ENCODE measurements at places on chromosomes 3 and 15.

- no peak for DNase-seq
These were observed 620 bp upstream of the PYGO1 start for GRCh38 chr15:55588815-55589115.

- DNase-seq = no peak
These were observed 10.9 kb downstream of the SEMA7A start for GRCh38 chr15:74422652-74423430.

DNA sequence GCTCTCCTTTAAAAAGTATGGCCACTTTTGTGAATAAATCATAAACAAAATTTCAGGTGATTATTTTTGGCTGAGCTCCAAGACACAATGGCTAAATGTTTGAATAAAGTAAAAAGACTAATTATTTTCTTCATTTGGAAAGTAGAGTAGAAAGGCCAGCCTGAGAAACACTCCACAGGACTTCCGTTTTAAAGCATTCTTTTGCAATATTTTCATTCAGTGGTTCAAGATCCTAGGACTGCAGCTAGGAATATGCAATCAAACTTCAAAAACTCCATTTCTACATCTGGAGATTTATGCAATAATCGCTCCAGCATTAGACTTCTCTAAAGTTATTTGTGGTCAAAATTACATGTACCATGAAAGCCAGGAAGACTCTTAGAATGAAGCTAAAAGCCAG is 62.8 kb downstream of the MECOM start:
- DNase-seq = no peak

GRCh38 chr3:54847361-54847760 is 80.5 kb downstream of the LRTM1 start:
- DNase-seq = no peak

DNA sequence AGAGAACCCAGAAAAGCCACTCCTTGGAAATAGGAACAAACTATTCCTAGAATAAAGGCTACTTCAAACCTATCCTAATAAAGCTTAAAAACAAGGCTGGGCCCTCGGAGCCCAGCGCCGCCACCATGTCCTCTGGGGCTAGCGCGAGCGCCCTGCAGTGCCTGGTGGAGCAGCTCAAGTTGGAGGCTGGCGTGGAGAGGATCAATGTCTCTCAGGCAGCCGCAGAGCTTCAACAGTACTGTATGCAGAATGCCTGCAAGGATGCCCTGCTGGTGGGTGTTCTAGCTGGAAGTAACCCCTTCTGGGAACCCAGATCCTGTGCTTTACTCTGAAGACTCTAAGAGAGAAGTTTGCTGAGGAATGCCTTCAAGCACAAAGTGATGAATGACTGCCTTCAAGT is 63.2 kb downstream of the ADAM10 start:
- no peak for DNase-seq

GRCh38 chr3:148173851-148174250 is 523.9 kb upstream of the AGTR1 start:
- DNase-seq = no peak

DNA sequence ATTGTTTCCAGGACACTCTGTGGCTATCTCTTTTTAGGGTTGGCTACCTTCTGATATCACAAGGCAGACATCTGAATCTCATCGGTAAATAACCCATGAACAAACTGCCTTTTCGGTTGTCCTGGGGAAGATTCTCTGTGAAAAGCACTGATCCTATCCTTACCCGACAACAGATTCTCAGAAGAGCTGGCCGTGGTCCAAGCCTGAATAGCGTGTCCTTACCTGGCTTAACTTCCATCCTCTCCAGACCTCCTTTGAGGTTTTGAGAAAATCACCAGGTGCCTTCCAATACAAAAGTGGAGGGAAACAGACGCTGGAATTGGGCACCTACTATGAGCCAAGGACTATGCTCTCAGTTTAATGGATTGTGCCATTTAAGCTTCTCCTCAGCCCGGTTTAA is 87.4 kb upstream of the ARHGEF3 start:
- DNase-seq = no peak

GRCh38 chr15:89098281-89098680 is 10.0 kb downstream of the ABHD2 start:
- DNase-seq = no peak

- no peak for DNase-seq
These were observed 108.7 kb downstream of the MYO9A start for GRCh38 chr15:72009222-72009621.

GRCh38 chr3:72977060-72977808 is 19.4 kb upstream of the PPP4R2 start:
- DNase-seq = no peak

DNA sequence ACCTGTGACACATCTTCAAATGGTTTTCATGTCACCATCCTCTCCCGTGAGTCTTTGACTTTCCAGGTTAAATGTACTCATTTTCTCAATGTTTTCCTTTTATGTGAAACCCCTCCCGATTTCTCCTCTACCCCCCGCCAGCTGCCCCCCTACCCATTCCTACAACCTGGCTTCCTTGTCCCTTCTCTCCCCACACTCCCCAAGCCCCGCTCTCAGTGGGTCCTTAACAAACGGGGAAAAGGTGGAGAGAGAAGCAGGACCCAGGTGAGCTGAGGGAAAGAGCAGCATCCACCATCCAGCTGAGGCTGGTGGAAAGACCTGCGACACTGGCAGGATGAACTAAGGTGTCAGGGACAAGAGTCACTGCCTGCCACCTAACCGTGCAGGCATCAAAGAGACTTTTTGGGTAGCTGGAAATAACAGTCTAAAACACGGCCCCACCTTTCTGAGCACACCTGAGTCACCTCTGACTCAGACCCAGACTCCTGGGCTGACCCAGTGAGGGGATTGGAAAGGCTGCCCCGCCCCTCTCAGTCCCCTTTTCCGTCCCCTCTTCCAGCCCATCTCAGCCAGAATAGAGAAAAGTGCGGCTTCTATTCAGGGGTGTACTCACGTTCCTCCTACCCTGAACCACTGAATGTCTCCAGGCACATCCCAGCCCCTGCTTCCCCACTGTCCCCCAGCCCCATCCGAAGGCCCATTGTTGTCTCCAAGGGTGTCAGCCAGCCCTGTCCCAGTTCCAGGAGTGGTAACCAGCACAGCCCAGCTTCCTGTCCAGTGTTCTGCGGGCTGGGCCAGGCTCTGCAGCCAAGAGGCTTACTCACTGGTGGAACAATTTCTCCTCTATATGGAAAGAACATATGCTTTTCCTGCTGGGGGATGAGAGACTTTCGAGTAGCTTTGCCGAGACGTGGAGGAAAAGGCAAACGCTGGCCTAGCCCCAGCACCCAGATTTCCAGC is 20.4 kb downstream of the ISG20 start:
- no peak for DNase-seq

DNA sequence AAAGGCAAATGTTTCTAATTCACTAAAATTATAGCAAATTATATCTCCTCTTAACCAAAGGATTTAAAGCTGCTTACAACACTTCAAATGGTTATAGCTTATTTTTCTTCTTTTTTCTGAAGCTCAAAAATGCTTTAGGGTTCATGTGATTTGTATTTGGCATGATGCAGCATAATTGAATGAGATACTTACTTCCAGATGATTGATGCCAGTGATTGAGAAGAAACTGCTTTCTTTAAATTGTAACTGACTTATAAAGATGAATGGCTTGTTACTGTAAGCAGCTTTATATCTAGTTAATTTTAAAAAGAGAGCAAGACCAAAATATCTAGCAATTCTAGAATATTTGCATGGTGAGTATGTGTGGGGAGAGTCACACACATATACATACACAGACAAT is 270.7 kb upstream of the THRB start:
- DNase-seq = no peak

GRCh38 chr15:84057714-84058331 is 177.8 kb upstream of the GOLGA6L4 start:
- DNase-seq = no peak

DNA sequence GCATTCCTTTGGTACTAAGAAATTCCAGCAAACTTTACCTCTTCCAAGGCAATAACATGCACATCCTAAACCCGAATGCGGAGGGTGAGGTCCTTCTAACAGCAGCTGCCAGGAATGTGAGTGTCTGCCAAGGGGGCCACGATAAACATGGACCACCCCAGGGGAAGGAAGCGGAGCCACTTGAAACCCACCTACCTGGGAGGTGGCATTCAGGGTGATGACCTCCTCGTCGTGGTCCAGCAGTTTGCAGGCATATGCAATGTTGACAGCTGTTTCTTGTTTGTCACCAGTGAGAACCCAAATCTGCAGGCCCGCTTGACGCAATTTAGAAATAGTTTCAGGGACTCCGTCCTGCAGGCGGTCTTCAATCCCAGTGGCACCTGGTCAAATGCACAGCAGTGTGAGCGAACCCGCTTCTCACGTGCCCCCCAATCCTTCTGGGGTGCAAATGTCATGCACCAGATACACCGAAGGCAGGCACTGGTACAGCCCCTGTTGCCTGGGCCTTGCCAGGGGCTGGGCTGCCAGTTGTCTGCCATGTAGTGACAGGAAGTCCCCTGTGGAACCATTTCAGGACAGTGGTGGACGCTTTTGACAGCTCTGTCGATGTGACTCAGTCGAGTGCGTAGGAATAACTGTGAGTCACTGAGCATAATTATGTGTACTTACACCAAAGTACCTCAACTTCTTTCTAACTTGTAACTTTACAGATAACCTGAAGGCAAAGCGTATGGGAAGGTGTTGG is 161.2 kb downstream of the ATP10A start:
- no peak for DNase-seq

DNA sequence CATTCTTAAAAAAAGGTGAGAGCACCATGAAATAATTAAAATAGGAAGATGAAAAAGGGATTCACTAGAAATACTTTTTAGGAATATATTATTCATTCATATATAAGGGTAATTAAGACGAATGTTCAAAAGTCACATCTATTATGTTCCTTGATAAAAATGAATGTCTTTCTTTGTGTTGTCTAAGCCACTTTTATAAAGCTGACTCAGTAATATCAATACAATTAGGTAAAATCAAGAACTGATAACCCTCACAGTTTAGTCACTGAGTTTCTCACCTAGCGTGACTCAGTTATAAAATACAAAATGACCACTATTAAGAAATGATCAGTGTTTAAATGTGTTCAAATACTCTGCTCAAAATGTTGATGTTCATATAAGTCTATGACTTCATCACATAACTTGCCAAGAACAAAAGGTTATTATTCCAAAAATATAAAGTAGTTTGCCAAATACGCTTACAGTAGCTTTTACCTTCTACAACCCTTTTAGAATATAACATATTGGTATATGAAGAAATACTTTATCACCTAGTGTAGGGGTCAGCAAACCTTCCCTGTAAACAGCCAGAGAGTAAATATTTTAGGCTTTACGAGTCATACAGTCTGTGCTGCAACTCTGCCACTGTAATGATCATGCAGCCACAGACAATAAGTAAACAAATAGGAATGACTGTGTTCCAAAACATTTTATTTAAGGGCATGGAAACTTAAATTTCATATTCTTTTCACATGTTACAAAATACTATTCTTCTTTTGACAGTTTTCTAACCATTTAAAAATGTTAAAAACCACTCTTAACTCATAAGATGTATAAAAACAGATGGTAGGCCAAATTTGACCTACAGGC is 369.8 kb downstream of the TBC1D5 start:
- no peak for DNase-seq

- DNase-seq = no peak
These were observed 18.7 kb upstream of the KLF15 start for GRCh38 chr3:126375835-126376331.

DNA sequence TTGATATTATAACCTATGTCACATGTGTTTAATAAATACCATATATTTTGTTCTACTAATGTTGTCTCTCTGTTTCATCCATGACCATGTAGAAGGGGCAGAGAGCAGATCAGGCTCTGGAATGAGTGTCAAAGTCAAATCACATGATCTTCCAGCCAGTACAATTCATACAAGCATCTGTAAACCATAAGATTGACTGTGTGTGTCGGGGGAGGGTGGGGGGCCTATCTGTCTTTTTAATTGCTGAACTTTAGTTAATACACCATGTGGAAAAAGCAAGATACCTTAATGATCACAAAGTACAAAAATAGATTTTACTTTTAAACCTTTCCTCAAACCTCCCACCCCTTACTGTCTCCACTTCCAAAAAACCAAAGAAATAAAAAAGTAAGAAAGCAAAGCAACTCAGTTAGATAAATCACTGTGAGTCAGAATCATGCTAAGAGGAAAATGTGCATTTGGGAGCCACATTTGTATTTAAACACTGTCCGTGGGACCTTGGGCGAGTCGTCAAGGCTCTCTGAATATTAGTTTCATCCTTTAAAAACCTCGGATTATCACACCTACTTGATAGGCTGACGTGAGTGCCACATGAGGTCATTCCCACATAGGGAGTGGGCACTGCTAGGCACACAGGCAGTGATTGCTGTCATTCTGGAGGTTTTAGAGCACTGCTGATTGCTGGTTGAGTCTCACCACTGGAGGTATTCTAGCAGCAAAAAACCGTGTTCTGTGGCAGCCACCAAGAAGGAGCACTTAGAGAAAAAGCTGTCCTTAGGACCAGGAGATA is 21.0 kb upstream of the POLR2M start:
- DNase-seq = no peak

DNA sequence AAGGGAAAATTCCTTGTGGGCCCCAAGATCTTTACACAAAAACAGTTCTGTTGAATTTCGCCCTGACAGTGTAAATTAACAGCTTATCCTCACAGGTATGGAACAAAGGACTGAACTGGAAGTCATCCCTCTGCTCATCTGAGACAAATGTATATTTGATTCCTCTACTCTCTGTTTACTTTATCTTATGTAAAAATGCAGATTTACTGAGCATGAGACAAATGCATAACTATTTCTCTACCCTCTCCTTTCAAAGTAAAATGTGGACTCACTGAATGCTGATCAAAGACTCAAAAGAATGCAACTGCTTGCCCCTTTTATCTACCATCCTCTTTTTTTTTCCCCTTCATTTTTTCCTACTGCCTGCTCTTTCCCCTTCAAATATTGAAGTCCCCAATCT is 98.6 kb upstream of the CRBN start:
- no peak for DNase-seq

- DNase-seq = no peak
These were observed 17.3 kb upstream of the DOCK3 start for GRCh38 chr3:50657407-50657806.

- no peak for DNase-seq
These were observed 316.2 kb upstream of the CTDSPL start for GRCh38 chr3:37545479-37545878.

DNA sequence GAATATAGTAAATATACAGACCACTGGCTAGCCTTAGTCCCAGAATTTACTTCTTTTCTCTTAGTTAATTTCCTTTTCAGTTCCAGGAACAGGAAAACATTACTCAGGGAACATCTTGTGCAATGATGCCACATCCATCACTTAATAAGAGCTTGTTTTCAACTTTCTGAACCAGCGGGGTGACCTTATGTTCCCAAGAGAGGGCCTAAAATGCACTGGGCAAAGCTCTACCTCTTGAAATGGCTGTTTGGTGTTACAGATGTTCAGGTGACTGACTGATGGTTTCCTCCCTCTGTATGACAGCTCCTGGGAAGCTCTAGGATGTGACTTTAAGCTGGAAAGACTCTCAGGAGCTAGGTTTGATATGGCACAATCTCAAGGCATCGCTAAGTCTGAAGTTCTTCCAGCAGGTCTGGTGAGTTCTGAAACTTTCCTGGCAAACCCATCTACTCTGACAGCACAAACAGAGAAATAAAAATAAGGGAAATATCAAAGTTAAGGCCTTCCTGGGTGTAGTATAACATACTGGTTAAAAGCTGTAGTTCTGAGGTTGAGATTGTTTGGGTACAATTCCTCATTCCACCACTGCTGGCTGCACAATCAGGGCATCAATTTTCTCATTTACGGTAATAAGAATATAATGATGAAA is 98.6 kb downstream of the ZIC1 start:
- DNase-seq = no peak

- DNase-seq = no peak
These were observed 374.9 kb upstream of the TGFBR2 start for GRCh38 chr3:30231277-30232141.

All from activated naive CD4-positive, alpha-beta T cell (primary cell).